Coronary artery (tissue), 2 donors: ENCODE measurements at places on chromosomes 7 and 10.

- peak; percentile 88 for DNase-seq
Observed at GRCh38 chr10:123885406-123886170, 6.0 kb downstream of the CPXM2 start.

DNA sequence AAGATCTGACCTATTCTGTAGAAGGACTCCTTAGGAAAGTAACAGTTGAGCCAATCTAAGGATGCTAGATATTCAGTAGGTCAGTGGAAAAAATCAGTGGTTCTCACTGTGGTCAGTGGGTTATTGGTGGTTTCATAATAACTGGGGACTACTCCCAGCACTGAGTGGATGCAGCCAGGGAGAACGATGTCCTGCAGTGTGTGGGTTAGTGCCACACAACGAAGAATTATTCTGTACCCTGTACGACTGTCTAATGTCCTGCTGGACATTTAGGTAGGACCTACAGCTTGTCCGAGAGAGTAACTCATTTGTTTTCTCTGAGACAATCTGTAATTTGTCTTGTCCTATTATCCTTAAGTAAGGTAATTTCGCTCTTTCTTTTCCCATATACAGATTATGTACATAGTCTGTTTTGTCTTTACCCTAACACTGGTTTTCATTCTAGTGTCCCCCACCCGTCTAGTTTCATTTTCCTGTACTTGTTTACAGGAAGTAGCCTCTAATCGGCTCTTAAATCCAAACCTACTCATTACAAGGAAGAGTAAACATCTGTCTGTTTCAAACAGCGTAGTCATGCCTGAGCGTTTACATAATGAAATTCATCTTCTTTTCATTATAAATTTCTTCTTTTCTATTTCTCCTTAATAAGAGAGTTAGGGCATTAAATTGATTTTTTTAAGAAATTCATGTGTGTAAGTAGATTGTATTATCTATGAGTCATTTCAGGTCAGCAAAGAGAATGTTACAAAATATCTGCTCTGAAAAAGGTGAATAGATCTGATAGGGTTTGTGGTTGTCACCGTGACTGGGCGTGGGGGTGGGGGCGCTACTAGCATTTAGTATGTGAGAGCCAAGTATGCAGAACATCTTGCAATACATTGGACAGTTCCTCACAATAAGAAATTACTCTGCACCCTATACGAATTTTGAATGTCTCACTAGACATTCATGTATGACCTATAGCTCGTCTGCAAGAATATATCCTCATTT is 8.3 kb upstream of the ZC3HAV1L start:
- no peak for DNase-seq

DNA sequence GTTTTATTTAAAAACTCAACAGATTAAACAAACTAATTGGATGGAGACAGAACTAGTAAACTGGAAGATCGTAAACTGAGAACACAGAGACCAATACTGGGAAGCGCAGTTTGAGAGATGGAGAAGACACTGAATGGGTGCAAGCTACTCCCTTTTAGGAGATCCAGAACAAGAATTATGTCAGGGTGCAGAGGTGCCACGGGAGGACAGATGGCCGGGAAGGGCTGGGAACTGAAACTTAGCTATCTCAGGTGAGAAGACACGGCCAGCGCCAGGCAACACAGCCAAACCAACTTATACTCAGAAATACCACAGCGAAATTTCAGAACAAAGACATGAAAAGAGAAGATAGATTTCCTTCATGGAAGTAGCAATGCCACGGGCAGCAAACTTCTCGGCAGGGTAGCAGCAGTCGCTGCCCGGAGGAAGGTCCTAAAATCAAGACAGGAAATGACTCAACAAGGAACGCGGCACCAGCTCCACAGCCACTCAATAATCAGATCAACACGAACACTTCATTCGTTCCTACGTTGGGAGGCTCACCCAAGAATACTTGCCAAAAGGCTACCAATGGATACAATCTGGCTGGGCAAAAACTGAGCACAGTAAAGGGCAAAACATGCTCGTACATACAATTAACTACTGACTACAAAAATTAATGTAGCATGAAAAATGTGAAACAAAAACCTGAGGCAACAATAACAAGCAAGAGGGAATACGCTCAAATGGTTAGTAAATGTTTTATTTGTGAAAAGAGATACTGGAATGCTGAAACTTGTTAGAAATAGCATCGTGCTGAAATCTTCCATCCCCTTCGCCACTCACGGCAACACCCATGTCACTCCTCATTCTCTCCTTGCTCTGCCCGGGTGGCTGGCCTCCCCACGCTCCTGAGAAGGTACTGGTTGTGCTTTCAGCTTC is 2.2 kb upstream of the LRRC27 start:
- no peak for DNase-seq

- DNase-seq, result peak; percentile 77
Observed at GRCh38 chr10:48606530-48607355, 1.9 kb upstream of the ARHGAP22 start.

DNA sequence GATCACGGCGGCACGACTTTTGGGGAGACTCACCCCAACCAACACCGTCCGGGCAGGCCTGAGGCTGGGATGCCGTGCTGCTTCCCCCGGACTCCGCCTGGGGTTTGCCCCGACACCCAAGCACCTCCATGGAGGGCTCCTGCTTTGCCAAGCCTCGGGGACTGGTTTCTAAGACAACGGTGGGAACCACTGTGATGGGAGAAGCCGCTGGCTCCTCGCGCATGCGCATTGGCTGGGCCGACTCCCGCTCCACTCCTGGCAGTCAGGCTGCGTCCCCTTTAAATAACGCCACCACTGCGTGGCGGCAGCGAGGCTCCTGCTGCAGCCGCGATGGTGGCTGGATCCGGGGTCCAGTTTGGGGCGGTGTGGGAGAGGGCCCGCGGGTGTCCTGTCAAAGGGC is 201.0 kb downstream of the ZNF716 start:
- no peak for DNase-seq

GRCh38 chr10:2214092-2214491 is 476.8 kb upstream of the ADARB2 start:
- DNase-seq, result no peak

DNA sequence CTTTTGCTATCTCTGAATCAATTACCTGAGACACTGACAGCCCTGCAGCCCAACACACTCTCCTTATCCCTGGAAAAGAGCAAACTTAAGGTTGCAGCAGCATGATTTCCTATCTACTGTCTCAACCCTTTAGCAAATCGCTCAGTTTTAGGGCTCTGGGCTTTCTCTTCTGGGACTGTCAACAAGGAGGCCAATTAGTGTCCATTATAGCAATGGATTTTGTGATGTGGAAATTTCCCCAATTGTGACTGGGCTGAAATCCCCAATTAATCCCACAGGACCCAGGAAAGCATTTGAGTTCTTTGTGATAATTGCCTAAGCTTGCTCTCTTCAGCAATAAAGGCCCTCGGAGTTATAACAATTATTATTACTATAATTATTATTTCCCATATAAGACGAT is 197.0 kb downstream of the ZNF438 start:
- no peak for DNase-seq

- DNase-seq, result no peak
Observed at GRCh38 chr7:6536262-6537260, 14.7 kb downstream of the GRID2IP start.

GRCh38 chr10:35336921-35337823 is 863 bp downstream of the CCNY start:
- peak; percentile 78 for DNase-seq

GRCh38 chr10:98047009-98047741 is 16.8 kb upstream of the CRTAC1 start:
- no peak for DNase-seq

DNA sequence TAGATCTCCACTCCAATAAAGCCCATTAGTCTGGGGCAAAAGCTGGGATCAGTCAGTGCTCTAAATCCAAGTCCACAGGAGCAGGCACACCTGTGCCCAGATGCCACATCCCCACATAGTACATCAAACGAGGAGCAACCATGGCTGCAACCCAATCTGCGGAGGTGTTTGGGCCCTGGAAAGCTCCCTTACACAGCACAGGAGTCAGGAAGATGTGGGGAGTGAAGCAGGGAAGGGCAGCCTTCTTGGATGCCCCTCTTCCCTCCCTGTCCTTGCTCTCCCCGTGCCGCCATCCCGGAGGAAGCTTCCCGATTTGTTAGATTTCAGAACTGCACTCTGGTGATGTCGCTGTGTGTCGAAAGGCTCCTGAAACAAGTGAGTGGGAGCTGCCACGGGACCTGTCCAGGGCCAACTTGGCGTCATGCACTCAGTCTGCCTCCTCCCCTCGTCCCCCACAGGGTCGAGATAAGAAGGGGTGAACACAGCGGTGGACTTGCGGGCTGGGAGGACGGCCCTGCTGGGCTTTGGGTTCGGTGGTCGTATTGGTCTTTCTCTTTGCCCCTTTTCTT is 230.6 kb upstream of the GRB10 start:
- DNase-seq, result peak; percentile 60

DNA sequence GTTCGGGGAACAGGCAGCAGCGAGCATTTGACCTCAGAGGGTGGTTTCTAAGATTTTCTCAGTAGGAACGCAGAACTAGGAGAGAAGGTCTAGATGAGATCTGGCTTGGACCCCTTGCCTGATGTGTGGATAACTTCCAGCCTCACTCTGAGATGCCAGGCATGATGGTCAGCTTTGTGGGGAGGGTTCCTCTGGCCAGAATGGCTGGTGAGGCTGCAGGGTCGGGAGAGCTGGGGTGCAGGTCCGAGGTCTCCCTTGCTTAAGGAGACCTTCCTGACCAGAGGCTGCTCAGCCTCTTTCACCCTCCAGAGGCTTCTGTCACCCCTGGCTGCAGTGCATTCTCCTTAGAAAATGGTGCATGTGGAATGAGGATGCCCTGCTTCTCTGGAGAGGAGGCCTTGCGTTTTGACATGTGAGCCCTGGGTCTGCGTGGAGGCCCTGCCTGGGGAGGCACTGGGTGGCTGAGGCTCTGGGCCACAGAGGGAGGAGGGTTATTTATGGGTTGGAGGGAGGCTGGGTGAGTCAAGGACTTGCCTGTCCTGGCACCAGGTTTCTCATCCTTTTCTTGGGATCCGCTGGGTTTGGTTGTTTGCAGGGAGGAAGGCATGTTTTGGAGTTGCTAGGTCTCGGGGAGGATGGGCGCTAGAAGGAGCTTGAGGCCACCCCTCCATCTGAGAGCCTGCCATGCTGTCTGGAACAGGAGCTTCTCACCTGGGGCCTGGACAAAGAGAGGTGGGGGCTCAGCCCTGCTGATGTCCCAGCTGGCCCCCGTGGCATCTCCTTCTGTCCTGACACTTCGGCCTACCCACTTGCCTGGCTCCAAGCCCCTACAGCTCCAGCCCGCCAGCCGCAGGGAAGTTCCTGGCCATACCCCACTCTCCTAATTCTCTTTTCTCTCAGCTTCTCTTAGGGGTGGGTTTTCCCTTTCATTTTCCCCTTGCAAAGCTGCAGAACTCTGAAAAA is 3.9 kb downstream of the FAM241B start:
- DNase-seq, result peak; percentile 63

GRCh38 chr7:151056283-151056665 is 1.4 kb downstream of the CDK5 start:
- no peak for DNase-seq

- no peak for DNase-seq
Observed at GRCh38 chr7:158847451-158847866, 8.9 kb upstream of the DYNC2I1 start.

DNA sequence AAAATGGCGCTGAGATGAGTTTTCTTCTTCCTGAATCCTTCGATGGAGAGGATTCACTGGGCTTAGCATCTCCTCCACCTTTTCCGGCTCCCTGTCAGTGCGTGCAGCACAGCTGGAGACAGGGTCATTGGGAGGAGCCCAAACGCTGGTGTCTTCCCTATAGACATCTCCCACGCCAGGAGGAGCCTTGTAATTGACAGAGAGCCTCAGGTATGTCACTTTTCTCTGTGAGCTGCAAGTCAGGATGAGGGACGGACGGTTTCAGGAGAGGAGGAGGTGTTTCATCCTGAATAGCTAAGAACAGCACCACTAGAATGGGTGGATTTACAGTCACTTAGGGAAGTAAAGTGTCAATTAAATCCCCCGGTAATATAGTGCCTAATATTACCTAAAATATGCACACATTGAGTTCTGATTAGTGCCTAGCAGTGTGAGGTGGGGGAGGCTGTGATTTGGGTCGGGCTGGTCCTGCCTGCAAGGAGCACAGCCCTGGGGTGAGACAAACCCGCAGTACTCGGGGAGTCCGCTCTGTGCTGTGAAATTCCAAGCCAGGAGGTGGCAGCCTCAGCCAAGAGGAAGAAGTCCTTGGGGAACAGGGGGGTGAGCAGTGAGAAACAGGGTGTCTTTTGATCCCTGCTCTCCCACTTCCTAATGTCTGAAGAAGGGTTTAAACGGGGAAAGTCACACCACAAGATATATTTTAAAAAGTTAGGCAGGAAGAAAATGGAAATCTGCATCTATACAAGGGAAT is 28.2 kb downstream of the IL15RA start:
- DNase-seq, result no peak

- no peak for DNase-seq
Observed at GRCh38 chr7:131302876-131303707, 24.6 kb upstream of the MKLN1 start.

GRCh38 chr7:92075455-92076158 is 58.7 kb downstream of the CYP51A1 start:
- DNase-seq, result no peak

- DNase-seq, result no peak
Observed at GRCh38 chr7:151454305-151454704, 14.4 kb upstream of the CRYGN start.

DNA sequence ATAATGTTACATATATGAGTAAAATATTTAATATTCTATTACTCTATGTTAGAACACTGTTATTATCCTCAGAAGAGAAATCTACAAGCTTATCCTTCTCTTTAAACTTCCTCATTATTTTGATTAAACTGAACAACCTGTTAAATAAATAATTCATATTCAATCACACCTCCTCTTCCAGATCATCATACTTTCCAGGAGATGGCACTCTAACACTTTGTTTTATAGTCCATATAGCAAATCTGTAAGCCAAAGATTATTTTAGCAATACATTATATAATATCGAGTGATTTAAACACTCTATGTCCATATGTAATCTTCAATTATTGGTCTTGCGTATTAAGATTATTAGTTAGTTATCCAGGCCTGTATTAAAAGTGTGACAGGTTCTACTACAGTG is 694.1 kb downstream of the ANKRD7 start:
- no peak for DNase-seq
